Gastroesophageal sphincter (tissue), 4 donors: ENCODE measurements at places on chromosomes 7 and 10. TPM values are rescaled to one million over a fixed set of nuclear protein-coding genes. Genes with fewer than 3 reads are reported as not detected.

GRCh38 chr7:85823396-85824080 lies 636.7 kb upstream of the SEMA3D start:
- no peak for ATAC-seq

DNA sequence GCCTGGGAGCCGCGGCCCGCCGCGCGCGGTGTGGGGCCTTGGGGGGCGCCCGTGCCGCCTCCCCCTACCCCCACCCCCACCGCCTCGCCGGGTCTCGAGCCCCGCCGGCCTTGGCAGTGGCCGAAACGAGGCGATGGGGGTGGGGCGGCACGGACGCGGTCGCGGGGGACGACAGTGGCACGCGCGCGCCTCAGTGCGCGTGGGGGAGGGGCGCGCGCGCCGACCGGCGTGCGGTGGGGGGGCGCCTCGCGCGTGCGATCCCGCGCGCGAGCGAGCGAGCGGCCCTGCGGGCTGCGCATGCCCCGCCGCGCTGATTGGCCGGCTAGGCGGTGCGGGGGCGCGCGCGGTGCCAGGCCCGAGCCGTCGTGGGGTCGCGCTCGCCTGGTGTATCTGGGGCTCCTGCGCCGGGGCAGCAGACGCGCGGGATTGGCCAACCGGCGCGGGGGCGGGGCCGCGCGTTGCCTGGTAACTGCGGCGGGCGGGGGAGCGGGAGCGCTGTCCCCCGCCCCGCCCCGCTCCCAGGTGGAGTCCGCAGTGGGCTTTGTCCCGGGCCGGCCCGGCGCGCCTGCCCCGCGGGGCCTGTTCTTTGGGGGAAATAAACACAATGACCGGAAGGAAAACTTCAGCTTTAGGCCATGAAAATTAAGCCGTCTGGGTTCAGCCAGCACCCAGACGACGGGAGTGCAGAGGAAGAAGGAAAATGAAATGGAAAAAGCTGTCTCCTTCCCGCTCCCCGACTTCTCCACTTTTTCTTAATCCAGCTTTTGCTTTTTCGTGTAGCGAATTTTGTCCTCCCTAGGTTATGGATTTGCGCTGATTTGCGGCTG lies 873 bp downstream of the GTF2I start:
- peak; percentile 90 for ATAC-seq

- ATAC-seq, result no peak
Observed at GRCh38 chr7:157685430-157686284, 348.9 kb downstream of the DNAJB6 start.

DNA sequence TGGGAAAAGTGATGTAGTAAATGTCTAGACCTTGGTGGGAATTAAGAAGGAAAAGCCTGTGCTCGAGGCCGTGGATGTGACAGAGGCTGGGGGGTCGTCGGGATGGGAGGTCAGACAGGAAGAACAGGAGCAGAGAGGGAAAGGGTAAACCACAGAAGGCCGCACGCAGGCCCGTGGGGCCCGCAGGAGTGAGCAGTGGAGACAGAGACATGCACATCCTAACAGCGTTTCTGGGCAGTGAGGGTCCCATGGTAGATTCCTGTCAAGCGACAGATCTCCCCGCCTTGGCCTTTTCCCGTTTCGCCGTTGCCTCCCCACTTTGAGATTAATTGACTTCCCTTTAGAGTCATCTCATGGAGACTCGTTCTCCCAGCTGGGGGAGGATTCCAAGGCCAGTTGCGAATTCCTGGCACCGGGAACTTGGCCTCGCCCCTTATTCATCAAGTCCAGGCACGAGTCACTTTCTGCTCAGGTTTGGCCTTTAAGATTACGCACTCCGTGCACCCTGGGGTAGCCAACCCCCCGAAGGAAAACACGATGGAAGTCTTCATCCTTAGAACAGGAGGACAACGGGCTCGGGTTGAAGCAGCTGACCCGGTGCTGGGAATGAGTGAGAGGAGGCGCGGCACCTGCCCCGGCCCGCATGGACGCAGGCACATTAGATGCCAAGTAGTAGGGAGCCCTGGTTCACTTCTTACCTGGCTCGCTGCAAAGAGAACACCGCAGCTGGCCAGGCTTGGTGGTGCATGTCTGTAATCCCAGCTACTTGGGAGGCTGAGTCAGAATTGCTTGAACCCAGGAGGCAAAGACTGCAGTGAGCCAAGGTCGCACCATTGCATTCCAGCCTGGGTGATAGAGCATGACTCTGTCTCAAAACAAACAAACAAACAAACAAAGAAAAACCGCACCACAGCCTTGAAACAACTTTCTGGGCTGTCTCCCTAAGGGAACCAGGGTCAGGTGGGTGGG lies 315.2 kb upstream of the SHH start:
- ATAC-seq, result no peak

DNA sequence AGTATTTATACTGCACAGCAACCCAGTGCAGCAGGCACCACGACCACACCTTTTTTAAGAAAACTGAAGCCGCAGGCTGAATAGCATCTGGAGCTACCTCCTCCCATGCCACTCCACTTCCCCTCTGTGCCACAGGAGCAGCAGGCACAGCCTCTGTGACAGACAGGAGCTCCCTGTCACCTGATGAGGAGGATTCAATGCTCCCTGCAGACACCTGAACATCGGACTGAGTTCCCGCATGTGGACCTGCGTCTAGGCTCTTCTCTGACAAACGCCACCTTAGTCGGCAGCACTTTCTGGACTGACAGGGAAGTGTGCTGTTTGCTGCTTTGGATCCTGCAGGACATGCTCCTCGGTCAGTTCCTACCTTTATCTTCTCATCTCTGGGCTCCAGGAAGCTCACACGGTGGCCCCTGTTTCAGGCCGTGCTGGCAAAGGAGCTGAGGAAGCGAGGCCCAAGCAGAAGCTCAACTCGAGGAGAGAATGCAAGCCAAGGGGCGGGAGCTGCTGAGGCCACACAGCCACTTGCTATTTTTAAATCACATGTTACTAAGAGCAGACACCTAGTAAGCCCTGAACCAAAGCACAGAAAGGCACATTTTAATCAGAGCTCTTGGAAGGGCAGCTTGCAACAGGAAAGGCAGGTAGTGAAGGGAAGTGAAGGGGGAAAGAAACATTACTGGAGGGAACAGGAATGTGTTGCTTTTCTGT lies 56.6 kb downstream of the VOPP1 start:
- ATAC-seq, result peak; percentile 52

DNA sequence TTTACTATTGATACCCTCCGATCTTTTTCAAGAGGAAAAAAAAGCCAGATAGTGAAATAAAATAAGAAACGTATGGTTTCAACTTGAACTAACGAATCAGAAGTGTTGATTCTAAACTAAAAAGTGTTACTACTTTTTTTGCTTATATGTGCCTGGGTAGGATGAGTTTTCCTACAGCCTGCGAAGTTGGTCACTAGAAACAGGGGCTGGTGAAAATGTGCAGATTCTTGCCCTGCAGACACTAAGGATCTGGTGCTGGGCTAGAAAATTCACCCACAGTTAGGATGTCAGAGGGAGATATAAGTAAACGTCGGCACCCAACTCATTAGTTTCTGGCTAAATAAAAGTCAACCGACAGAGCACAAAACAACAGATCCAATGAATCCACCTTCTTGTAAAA lies 298.7 kb upstream of the NFE2L3 start:
- ATAC-seq, result no peak

GRCh38 chr7:116886543-116887156 lies 24.3 kb downstream of the CAPZA2 start:
- ATAC-seq, result no peak

GRCh38 chr7:127417346-127417745 lies 24.8 kb upstream of the ZNF800 start:
- no peak for ATAC-seq

DNA sequence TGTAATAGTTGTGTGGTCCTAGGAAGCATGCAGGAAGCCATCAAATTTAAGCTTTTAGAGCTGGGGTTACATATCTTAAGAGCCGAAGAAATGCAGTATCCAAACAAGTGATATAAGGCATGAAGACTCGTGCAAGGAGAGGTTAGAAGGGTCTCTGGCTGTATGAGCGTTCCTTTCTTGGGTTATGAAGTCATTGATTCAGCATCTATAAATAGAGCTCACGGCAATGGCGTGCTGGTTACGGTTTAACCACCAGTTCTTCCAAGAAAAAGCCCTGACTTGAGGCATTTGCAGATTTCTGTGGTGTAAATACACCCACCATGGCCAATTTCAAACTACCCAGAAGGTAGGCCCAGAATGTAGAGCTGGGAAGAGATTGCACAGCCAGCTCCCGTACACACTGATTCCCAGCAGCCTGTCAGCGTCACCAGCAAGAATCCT lies 72.0 kb upstream of the KAT6B start:
- no peak for ATAC-seq

DNA sequence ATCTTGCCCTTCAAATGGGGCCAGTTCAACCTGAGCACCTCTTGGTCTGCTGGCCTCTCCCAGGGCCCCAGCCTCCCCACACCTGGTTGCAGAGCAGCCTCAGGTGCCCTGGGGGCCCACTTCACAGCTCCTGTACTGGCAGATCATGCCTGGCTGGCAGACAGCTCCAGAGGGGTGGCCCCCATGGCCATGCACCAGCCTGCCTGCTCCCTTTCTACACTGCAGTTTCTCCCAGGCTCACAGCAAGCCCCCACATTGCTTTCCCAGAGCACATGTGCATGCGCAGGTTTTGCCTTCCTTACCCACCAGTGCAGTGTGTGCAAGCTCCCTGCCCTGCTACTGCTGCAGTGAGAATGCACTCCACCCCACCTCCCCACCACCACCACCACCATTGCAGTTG lies 9.8 kb upstream of the MIOS start:
- no peak for ATAC-seq

GRCh38 chr10:114618722-114619121 lies 39.4 kb downstream of the ABLIM1 start:
- ATAC-seq, result no peak

DNA sequence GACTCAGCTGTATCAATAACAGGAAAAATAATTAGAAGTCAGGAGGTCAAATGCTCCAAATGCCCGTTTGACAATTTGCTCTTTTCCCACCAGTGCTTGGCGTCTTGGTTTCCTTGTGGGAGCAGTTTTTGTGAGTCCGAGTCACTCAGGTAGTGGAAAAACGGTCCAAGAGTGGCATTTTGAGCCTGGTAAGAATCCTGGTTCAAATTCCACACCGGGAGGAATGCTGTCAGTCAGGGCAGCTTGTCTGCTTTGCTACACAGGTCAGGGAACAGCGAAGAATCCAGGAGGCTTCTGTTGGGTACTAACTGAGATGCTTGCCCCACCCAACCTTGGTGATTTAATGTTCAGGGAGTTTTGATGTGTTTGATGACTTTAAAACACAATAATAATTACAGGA lies 209.5 kb downstream of the HERPUD2 start:
- ATAC-seq, result no peak

- no peak for ATAC-seq
Observed at GRCh38 chr10:119090968-119091367, 10.4 kb upstream of the EIF3A start.

DNA sequence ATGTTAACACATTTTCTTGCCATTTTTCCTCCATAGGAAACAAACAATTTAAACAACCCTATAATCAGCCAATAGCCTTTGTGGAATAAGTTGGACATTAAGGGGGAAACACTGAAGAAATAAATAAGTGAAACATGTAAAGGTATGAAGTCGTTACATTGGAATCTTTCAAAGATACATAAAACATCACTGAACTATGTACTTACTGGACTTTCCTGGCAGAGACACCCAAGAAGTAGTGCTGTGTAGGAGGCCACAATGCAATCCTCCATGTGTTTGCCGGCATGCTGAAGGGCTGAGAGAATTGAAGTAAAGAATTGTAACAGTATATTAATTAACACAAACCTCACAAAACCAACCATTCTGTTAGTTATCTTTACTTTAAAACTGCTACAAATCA lies 76.5 kb upstream of the GRID1 start:
- ATAC-seq, result no peak

- ATAC-seq, result no peak
Observed at GRCh38 chr10:121949049-121949448, 21.2 kb upstream of the ATE1 start.

- no peak for ATAC-seq
Observed at GRCh38 chr10:110368556-110368955, 63.8 kb upstream of the SMNDC1 start.

DNA sequence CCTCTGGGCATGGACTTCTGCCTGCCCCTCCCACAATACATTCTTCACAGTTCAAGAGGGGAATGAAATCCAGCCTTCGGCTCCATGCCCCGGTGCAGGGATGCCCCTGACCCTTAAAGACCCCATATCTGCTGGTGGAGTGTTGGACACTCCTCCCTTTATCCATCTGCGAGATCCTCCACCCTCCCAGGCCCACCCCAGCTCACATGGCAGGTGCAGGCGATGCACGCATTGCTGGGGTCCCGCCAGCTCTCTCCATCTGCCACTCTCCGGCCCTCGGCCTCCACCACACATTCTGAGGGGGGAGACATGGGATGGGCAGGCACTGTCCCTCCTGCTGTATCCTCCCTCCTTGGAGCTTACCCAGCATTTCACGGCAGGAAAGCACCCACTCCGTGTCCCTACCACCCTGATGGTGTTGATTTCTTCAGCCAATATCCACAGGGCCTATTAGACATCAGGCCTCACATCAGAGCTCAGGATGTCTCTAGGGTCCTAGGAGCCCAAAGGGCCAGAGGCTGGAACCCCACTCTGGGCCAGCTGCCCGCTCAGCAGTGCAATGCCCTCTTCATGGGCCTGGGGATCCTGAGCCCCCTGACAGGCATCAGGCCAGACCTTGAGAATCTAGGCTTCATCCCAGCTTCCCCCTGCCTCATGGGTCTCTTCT lies 18.3 kb downstream of the ATP6V1F start:
- ATAC-seq, result no peak

DNA sequence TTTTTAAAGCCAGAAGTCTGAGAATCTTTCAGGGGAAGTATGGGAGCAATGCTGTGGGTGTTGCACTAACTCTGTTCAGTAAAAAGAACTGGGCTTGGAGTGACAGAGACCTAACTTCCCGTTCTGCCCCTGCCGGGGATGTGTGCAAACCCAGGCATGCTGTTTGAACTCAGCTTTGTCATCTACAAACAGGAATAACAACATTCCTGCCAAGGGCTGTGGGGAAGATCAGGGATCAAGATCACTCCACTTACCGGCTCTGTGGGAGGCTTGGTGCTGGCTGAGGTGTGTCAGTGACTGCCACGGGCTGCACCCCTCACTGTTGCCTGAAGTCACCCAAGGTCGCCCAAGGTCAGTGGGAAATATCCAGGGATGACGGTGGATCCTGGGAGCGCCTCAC lies 23.1 kb upstream of the DRGX start:
- ATAC-seq, result no peak

The PTPRN2 gene
- 1.7 TPM for total RNA-seq

The TMEM213 gene
- total RNA-seq, result 0.25 TPM

The PARD3 gene
- total RNA-seq, result 127 TPM

The CFTR gene
- not detected for total RNA-seq

The METTL27 gene
- 4.4 TPM for total RNA-seq

The FAM20C gene
- total RNA-seq, result 87.5 TPM

The FFAR4 gene
- total RNA-seq, result not detected

The UNCX gene
- total RNA-seq, result not detected

The AP3M1 gene
- total RNA-seq, result 32.6 TPM

The PNLIPRP3 gene
- not detected for total RNA-seq

The GSTO1 gene
- total RNA-seq, result 147 TPM

The UTF1 gene
- not detected for total RNA-seq

The AFAP1L2 gene
- total RNA-seq, result 20.5 TPM

The SPDYE2 gene
- total RNA-seq, result not detected

The CARD11 gene
- 0.62 TPM for total RNA-seq

The HGF gene
- 6.6 TPM for total RNA-seq

The OR2A7 gene
- 1.1 TPM for total RNA-seq

The MMRN2 gene
- 35.8 TPM for total RNA-seq
